ENCODE measurements at places on chromosomes 3 and 15.

DNA sequence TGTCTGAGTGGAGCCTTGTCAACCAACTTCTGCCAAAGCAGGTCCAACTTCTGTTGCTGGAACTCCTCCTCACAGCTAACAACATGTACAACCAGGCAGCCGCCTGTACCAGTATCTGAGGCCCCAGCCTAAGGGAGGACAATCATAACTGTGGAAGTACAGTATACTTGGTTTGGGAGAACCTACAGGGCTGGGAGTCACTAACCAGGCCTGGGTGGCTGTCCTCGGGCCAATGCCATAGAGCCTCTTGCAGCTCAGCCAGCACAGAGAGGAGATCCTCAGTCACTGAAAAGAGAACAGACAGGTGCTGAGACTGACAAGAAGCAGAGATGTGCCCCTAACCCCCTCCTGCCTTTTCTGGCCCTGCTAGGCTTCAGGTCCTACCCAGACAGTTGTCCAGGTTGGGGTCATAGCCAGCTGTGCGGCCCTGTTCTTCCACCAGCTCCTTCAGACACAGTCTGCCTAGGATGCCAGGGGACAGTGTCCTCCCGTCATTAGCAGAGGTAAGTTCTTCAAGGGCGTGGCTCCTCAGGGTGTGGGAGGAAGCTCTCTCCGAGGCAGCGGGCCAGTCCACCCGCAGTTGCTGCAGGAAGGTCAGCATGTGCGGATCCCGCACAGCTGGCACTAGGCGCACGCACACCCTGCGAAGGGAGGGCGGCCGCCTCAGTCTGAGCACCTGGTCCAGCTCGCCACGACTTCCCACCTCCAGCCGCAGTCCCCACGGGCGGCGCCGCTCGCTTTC lies 980 bp downstream of the DALRD3 start:
- peak; percentile 88 for DNase-seq

DNA sequence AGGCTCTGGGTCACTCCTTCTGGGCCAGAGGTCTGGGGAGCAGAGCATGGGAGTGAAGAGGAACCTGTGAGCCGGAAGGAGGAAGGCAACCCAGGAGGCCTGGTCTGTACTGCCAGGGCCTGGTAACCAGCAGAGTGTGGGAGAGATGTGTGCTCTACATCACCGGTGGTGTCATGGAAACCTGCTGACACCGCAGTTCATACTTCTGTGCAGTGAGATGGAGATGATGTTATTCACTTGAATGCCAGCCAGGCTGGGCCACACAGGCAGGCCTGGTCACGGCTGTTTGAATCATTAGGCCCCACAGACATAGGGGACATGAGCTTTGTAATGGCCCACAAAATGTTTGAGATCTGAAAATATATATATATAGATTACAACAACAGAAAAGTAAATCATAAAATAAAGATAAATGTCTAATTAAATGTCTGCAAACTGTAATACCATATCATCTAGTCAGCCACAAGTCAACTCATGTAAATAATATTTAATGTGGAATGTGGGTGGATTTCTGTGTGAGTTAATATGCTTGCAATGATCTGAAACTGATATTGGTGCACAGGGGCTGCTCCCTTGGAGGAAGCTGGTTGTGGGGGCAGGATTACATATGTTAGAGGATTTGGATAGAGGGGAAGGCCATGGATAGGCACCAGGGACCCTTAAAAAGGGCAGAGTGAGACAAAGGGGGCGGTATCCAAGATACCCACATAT lies 108.5 kb upstream of the PFN2 start:
- no peak for DNase-seq

GRCh38 chr3:126135406-126136076 lies 44.8 kb downstream of the ALDH1L1 start:
- DNase-seq = no peak

GRCh38 chr3:13569201-13569600 lies 20.3 kb downstream of the FBLN2 start:
- no peak for DNase-seq

- peak; percentile 72 for DNase-seq
These were observed 1.1 kb upstream of the LPP start for GRCh38 chr3:188152660-188153436.

GRCh38 chr3:157464321-157464720 lies 27.7 kb downstream of the PTX3 start:
- DNase-seq = no peak

GRCh38 chr15:68348081-68348480 lies 70.5 kb downstream of the FEM1B start:
- no peak for DNase-seq

- DNase-seq = peak; percentile 69
These were observed 17.7 kb downstream of the GOLGA8S start for GRCh38 chr15:23372284-23372683.

GRCh38 chr3:21803604-21804003 lies 52.6 kb upstream of the ZNF385D start:
- no peak for DNase-seq

DNA sequence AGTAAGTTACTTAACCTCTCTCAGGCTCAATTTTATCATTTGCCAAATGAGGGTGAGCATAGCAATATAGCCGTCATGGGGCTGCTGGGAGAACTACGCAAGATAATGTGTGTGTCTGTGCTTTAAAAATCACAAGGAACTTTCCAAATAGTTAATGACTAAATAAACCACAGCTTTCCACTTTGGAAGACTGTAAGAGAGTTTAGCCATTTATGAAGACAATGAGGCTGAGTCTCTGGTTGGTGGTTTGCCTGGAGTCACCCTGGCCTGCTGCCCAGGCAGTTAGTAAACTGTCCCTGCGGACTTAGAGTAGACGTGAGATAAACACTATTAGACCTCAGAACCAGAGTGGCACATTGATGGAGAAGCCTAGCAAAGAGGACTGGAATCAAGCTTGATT lies 357.7 kb downstream of the CLSTN2 start:
- DNase-seq = peak; percentile 89

- no peak for DNase-seq
These were observed 827.4 kb upstream of the NR2F2 start for GRCh38 chr15:95503107-95503506.

DNA sequence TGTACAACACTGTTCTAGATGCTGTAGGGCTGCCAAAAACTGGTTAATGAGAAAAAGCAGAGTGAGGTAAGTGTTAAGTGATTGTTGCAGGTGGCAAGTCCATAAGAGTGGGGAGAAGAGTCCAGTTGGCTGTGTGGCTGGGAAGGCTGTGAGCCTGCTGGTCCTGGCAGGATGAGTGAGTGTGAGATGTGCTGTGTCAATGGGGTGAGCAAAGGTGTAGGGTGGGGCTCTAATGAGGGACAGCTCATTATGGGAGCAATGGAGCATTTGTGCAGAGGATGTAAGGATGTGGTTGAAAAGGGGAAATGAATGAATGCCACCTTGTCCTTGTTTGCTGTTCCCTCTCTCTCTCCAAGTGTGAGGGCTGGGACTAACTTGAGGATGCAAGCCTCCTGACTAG lies 145.3 kb upstream of the ROPN1 start:
- DNase-seq = no peak

- DNase-seq = no peak
These were observed 202.6 kb downstream of the KLHL25 start for GRCh38 chr15:85592148-85592547.

DNA sequence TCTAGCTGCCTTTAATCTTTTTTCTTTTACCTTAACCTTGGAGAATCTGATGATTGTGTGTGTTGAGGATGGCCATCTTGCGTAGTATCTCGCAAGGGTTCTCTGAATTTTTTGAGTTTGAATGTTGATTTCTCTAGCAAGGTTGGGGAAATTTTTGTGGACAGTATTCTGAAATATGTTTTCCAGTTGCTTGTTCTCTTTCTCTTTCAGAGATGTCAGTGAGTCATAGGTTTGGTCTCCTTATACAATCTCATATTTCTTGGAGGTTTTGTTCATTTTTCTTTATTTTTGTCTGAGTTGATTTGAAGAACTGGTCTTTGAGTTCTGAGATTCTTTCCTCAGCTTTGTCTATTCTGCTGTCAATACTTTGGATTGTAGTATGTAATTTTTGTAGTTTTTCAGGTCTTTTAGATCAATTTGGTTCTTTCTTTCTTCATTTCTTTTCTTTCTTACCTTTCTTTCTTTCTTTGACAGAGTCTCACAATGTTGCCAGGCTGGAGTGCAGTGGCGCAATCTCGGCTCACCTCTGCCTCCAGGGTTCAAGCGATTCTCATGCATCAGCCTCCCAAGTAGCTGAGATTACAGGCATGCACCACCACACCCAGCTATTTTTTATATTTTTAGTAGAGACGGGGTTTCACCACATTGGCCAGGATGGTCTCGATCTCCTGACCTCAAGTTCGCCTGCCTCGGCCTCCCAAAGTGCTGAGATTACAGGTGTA lies 366.4 kb upstream of the RASGRP1 start:
- no peak for DNase-seq

DNA sequence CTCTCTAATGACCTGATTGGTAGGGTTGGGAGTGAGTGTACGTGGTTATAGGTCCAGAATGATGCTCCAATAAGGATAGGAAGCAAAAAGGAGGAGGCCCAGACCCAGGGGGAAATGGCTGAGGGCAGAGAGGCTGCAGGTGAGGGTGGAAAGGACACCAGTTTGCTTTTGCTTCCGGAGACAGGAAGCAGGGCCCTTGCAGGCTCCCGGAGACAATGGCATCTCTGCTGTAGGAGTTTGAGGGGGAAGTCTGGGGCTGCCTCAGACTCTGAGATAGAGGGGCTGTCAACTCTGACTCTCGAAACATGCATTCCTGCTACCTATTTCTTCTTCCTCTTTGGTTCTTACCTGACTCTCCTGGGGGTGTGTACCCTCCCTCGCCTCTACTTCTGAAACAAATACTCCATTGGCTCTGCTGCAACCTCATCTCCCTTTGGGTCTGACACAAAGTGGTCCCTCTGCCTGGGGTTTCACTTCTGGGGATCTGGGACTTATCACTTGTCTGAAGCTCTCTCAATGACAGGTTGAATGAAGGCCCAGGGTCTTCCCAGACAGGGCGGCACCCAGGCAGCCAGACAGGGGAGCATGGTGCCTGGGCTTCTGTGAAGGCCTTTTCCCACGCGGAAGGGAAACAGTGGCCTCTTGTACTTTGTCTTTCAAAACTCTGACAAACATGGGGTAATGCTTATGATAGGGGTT lies 61.5 kb downstream of the CHRD start:
- DNase-seq = no peak

GRCh38 chr3:72964633-72965032 lies 32.0 kb upstream of the PPP4R2 start:
- DNase-seq = no peak

DNA sequence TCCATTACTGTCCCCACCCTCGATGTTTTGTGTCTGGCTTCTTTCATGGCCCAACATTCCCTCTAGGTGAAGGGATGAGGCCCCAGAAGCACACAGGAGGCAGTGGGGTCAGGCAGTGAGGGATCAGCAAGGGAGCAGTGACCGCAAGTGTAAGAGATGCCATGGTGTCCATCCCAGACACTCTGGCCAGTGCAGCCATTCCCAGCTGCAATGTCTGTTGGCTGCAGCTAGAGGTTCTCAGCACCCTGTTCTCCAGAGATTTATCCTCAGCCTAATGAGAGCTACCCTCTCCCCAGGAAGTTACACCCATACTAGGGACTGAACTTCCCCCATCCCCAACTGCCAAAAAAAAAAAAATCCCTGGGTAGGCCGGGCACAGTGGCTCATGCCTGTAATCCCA lies 40.2 kb downstream of the TRANK1 start:
- no peak for DNase-seq

DNA sequence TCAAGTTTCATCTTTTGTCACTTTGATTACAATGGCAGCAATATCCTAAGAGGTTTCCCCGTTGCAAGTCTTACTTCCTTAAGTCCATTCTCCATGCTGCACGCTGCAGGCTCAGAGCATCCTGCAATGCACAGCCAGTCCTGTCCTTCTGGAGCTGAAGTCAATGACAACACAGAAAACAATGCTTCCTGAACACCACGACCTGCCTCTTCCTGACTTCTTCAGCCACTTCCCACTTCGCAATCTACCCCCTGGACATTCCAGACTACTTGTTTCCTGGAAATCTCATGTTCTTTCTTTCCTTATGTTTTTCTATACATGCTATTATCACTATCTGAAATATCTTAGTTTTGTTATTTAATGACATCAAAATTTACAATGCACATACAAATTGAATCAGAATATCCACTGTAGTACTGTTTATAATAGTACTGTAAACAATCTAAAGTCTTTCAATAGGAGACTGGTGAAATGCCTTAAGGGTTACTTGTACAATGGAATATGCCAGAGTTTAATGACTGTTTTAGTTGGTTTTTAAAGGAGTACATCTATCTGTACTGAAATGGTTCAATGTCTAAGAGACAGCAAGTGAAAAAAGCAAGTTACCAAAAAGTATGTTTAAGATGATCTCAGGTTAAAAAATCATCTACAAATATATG lies 113.7 kb upstream of the PRTG start:
- no peak for DNase-seq

- no peak for DNase-seq
These were observed 2.6 kb upstream of the ACOX2 start for GRCh38 chr3:58539626-58540025.

DNA sequence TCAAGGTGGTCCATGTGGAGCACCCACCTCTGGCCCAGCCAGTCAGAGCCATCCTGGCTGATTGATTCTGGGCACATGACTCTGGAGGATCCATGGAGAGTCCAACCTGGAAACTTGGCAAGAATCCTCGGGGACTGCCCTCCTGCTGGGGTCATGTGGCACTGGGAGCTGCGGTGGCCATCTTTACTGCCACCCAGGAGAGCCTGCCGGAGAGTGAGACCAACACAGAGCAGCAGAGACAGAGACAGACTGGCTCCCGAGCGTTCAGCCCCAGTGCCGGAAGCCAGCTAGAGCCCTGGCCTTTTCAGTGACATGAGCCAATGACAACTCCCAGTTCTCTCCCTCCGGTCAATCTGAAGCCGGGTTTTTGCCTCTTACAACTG lies 11.5 kb upstream of the GATA2 start:
- DNase-seq = no peak

DNA sequence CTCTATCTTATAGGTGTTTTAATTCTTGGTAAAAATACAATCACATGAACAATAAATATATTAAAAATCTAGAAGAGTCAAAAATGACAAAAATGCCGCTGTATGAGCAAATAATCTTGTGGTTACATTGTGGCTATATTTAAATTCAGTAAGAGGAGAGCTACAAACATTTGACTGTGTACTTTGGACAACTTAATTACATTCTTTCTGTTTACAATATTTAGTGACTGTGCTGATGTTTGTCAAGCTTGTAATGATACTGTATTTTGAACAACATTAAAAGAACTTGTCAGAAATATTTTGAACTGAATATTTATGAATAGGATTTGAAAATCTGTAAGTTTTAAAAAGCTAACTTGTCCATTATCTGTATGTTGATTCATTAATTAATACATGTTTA lies 598.3 kb downstream of the SI start:
- DNase-seq = no peak

DNA sequence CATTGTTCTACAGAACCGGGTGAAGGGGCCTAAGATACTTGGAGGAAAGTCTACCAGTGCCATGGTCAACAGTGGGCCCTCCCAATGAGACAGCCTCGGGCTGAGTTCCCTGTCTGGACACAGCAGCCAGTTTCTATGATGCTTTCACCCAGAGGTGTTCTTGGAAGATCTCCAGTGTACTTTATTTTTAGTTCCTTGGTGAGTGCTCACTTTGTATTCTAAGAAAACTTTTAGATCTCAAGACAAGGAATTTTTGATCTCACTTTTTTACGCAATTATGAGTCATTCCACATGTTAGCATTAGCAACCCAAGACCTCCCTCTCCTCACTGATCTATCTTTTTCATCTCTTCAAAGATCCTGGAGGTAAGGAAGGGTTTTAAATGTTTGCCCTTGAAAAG lies 287.7 kb downstream of the RORA start:
- no peak for DNase-seq
